Gastrocnemius medialis (tissue), 4 donors: ENCODE measurements at places on chromosomes 5 and 9. TPM values are rescaled to one million over a fixed set of nuclear protein-coding genes. Genes with fewer than 3 reads are reported as not detected.

The FBLL1 gene
- not detected for total RNA-seq

The SOWAHA gene
- total RNA-seq = not detected

The P4HA2 gene
- total RNA-seq = 9.7 TPM

The GAS1 gene
- 50.4 TPM for total RNA-seq

GRCh38 chr9:97978371-97979130, 4.6 kb upstream of the ANP32B start:
- no peak overlapping the region for H3K27ac ChIP-seq
- no peaks in the 10 kb centered on the region for H3K27me3 ChIP-seq
- H3K36me3 ChIP-seq = no peaks in the 10 kb centered on the region
- H3K4me1 ChIP-seq = peaks cover 27% of the 10 kb centered on the region
- no peak overlapping the region for H3K4me3 ChIP-seq

DNA sequence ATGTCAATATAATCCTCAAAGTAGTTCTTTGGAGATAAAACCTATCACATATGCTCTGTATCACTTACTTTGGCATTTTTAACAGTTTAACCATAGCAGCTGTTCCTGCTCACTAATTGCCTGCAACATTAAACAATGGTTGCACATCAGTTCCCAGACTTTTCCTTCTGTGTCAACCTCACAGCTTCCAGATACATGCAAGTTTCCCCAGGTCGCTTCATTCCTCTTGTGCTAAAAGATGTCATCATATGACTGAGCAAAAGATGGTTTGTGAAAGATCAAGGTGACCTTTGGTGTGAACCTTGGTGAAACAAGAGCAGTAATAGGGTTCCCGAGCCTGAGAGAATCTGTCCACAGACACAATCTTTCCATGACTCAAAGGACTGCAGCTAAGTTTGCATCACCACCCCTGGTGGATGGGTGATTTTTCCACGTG, 500.4 kb upstream of the PAPPA start:
- no peak overlapping the region for H3K27ac ChIP-seq
- no peak for DNase-seq
- no peaks in the 10 kb centered on the region for H3K4me1 ChIP-seq
- H3K36me3 ChIP-seq = no peaks in the 10 kb centered on the region
- H3K27me3 ChIP-seq = no peaks in the 10 kb centered on the region
- no peak overlapping the region for H3K4me3 ChIP-seq

DNA sequence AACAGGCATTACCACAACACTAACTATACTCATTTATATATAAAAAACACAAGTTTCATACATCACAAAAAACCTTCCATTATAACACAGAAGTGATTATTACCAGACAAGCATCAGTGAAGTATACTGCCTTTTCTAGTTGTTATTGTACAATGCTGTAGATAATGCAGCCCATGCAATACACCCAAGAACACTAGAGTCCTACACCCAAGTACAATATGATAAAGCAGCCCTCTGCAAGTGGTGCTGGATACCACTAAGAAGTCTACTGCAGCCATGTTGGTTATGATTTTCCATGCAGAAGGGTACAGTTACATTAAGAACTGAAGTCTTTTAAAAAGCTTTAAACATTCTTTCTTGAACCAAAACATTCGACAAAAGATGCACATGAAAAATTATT, 10.3 kb downstream of the ZFAND5 start:
- DNase-seq = no peak
- H3K36me3 ChIP-seq = peaks cover 69% of the 10 kb centered on the region
- no peak overlapping the region for H3K27ac ChIP-seq
- H3K4me3 ChIP-seq = no peak overlapping the region
- peaks cover 78% of the 10 kb centered on the region for H3K4me1 ChIP-seq

GRCh38 chr9:134046894-134047681, 20.7 kb downstream of the BRD3 start:
- H3K27me3 ChIP-seq = no peaks in the 10 kb centered on the region
- peaks cover 72% of the 10 kb centered on the region for H3K36me3 ChIP-seq
- no peak overlapping the region for H3K4me3 ChIP-seq

- no peaks in the 10 kb centered on the region for H3K36me3 ChIP-seq
- H3K4me3 ChIP-seq = no peak overlapping the region
- no peaks in the 10 kb centered on the region for H3K27me3 ChIP-seq
- H3K27ac ChIP-seq = no peak overlapping the region
- DNase-seq = no peak
These were observed 96.6 kb downstream of the PJA2 start for GRCh38 chr5:109313127-109313526.

The DPH7 gene
- total RNA-seq = 10.0 TPM

- no peaks in the 10 kb centered on the region for H3K4me1 ChIP-seq
- H3K27me3 ChIP-seq = no peaks in the 10 kb centered on the region
- H3K27ac ChIP-seq = no peak overlapping the region
- no peaks in the 10 kb centered on the region for H3K36me3 ChIP-seq
- DNase-seq = no peak
- H3K4me3 ChIP-seq = no peak overlapping the region
These were observed 90.2 kb upstream of the SLC24A2 start for GRCh38 chr9:19879062-19879461.

The PRRC1 gene
- 9.7 TPM for total RNA-seq

The CDX1 gene
- not detected for total RNA-seq
